ENCODE measurements at places on chromosomes 13 and 19.

DNA sequence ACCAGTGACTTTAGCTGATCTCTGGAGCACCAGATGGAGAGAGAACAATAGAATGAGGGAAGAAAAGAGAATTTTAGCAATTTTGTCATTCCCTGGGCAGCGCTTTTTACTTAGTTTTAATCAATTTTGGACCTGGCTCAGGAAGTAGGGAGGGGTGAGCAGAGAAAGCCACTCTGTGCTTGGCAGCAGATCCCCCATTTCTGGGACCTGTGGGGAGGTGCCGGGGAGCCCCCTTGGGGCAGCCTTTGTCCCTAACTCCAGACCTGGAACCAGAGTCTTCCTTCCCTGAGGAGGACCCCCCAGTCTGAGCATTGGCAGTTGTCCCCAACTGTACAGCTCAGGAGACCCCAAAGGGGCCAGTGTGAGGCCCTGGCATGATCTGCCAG is 10.5 kb downstream of the LYL1 start:
- no peak for DNase-seq

GRCh38 chr19:55678121-55678671 is 3.2 kb downstream of the EPN1 start:
- DNase-seq, result peak; percentile 16

GRCh38 chr13:113417836-113418721 is 35.2 kb downstream of the ADPRHL1 start:
- no peak for DNase-seq

GRCh38 chr13:59906413-59907049 is 257.2 kb downstream of the DIAPH3 start:
- DNase-seq, result no peak

DNA sequence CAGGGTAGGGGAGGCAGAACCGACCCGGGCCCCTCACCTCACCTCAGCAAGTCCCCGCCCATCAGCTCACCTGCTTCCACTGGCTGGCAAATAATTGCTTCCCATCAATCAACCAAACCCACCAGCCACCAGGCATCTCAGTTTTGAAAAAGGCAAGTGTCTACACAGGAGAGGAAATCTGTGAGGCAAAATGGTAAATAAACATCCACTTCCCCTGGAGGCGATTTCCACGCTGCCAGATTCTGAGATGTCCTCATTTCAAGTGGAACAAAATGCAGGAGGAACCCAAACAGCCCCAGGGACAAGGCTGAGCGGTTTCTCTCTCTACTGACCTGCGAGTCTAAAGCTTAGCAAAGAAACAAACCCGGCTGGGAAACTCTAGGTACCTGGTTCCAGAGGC is 117.5 kb downstream of the CRYL1 start:
- no peak for DNase-seq

GRCh38 chr13:109100705-109101304 is 471.4 kb downstream of the MYO16 start:
- DNase-seq, result no peak

- no peak for DNase-seq
These were observed 3.5 kb downstream of the ARID3A start for GRCh38 chr19:929203-929890.

- DNase-seq, result peak; percentile 14
These were observed 845.3 kb downstream of the DIAPH3 start for GRCh38 chr13:59318320-59318930.

DNA sequence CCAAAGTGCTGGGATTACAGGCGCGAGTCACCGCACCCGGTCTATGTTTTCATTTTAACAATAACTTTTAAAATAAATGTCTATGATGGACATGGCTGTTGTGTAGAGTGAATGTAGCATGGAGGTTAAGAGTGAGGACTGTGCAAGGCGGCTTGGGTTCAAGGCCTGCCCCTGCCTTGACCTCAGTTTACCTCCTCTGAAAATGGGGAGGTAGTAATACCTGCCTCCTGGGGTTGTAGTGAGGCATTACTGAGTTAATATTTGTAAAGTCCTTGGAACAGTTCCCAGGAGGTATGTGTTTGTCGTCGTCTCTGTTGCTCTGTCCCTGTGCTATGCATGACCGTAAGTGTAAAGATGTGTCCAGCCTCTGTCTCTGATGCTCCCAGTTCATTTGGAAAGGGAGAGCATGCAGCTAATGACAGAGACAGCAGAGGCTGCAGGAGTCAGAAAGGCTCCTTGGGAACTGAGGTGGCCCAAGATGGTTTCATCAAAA is 9.4 kb downstream of the GARRE1 start:
- DNase-seq, result no peak

DNA sequence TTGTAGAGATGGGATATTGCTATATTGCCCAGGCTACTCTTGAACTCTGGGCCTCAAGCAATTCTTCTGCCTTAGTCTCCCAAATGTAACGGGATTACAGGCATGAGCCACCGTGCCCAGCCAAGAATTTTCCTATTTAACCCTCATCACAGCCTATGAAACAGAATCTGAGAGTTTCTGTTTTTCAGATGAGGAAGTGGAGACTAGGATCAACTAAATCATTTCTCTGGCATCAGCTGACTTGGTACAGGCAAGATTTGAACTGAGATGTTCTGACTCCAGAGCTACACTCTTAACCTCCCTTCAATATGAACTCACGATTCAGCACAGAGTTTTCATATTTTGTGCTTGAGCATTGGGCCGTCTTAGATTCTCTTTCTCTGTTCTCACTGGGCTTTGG is 8.1 kb downstream of the ZNF460 start:
- DNase-seq, result no peak

GRCh38 chr19:30682146-30682998 is 310.2 kb downstream of the ZNF536 start:
- no peak for DNase-seq

DNA sequence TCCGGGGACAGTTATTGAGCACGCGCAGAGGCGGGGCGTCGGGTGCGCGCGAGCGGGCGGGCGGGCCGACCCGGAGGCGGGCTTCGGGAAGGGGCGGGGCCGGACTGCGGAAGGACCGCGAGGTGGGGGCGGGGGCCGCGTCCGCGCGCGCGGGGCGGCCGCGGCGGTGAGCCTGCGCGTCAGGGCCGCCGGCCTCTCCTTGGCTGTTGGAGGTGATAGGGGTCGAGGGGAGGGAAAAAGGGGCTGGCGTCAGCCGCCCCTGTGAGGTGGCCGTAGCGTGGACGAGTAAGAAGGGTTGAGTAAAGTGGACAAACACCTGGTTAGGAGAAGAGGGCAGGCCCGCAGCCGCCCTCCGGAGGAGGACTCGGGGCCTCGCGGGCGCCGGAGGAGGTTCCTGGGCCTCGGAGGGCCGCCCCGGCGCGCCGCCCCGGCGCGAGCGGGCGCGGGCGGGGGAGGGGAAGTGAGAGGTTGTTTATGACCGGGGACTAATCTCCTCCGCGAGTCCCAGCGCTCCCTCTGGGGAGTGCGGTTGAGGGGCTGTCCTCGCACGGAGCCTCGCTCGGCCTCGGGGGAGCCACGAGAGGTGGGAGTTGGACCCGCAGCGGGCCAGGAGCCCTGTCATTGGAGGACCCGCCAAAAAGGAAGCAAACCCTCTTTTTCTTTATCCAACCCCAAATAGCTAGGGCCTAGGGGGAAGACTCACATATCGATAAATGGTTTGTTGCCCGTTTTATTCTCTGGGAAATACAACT is 547 bp upstream of the INTS6 start:
- peak; percentile 46 for DNase-seq

DNA sequence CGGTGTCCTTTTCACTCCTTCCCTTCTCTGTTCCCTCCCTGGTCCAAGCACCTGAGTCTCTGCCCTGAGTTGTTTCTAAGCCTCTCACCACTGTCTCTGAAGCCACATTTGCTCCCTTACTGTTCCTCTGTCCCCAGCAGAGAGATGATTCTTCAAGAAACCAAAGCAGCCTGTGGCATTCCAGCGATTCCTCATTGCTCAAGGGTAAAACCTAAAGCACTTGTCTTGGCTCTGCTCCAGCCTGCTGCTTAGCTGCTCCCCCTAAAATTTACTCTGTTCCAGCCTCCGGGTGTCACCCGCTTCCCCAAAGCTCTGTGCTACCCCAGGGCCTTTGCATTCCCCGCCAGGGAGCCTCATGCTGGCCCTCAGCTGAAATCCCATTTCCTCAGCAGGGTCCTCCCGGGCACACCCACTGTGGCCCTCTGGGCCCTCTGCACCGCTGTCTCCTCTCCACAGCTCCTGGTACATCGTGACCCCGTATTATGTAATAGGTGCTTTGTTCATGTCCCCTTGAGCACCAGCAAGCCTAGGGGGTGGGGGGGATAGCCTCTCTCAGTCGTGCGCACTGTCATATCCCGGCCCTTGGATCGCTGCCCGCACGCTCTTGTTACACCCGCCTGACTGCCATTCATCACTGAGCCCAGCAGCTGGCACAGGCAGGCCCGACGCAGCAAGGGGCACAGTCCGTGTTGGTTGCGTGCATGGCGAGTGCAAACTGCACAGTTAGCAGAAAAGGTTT is 15.8 kb downstream of the TECR start:
- peak; percentile 98 for DNase-seq

- DNase-seq, result no peak
These were observed 4.2 kb downstream of the CCDC9 start for GRCh38 chr19:47260476-47260875.

DNA sequence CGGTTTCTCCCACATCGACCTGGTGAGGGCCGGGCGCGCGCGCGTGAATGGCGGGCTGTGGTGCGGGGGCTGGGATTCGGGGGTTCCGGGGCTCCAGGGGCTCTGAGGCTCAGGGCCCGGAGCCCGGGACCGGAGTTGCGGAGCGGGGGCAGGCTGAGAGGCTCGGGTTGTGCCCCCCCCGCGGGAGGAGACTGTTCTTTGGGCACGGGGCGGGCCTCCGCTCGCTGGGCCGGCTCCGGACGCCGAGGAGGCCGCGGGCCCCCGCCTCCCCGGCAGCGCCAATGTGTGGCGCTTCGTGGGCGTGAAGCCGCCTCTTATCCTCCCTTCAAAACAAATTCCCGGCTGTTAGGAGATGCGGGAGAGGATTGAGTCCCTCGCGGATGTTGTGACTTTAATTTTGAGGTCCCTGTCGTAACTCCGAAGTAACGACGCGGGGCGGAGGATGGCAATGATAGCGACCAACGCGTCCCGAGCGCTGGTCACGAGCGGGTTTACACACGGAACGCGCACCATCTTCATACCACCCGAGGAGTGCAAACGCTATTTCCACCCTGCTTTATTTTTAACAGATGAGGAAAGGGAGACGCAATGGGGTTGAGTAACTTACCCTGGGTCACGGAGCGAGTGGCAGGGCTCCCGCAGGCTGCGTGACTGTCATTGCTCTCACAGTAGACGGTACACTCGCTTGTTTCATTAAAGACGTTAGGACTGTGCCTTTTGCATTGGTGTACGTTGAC is 536 bp downstream of the UBA2 start:
- no peak for DNase-seq

DNA sequence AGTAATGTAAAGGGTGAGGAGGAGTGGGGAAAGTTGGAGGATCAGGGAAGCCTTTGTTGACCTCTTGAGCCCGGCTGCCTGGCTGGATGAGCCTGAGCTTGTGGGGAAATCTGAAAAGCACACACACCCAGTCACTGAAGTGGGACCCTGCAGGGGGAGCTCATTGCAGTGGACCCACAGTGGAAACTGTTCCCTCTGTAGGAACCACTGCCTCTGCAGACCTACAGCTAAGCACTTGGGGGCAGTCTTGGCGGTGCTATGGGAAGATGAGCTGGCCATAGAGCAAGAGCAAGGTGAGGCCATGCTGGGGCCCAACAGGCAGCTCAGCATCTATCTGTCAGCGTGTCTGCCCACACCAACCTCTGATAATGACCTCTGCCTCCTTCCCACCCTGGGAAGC is 294.8 kb downstream of the TSHZ3 start:
- no peak for DNase-seq

DNA sequence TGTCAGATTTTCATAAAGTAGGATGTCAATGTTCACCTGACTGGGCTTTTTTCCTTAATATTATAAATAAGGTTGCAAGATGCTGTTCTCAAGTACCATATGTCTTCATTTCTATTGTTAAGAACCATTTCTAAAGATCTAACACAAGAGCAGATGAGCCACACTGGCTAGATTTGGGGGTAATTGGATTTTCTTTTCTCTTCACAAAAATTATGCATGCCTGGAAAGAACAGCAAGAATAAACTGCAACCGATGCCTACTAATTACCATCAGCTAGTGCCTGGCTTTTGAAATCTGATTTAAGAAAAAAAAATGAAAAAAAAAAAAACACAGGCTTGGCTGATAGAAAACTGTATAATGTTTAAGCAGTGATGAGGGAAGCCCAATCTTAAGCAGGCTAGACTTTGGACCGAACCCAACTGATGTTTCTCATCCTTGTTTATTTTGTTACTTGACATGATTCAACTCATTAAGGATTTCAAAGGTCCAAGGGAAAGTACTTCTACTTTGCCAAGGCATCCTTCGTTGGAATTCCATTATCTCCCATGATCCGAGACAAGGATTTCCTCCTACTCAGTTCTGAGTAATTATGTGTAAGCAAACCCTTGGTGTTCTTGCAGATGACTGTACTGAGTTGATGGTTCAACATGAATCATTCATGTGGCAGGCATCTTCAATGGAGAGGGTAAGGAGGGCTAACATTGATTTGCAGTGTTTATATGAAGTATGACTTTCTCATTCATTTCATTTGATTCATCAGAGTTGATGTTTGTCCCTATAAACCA is 300.5 kb downstream of the SPRY2 start:
- no peak for DNase-seq

GRCh38 chr13:97441368-97441767 is 7.4 kb downstream of the RAP2A start:
- no peak for DNase-seq

- DNase-seq, result no peak
These were observed 35.6 kb upstream of the SERPINE3 start for GRCh38 chr13:51303882-51304281.

DNA sequence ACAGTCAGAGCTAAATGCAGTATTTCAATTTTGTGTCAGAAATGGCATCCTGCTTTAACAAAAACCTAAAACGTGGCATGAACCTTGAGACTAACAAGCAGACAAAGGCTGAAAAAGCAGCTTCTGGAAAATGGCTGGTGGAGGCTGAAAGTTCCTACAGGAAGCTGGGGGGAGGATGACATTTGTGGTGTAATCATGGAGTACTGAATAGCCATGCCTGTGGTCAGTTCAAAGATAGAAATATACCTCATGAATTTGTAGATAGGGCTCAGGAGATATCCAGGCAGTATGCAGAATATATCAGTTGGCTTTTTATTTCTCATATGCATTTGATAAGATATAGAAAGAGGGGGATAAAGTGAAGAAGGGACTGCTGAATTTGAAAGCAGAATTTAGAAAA is 181.7 kb downstream of the UQCRFS1 start:
- DNase-seq, result no peak

DNA sequence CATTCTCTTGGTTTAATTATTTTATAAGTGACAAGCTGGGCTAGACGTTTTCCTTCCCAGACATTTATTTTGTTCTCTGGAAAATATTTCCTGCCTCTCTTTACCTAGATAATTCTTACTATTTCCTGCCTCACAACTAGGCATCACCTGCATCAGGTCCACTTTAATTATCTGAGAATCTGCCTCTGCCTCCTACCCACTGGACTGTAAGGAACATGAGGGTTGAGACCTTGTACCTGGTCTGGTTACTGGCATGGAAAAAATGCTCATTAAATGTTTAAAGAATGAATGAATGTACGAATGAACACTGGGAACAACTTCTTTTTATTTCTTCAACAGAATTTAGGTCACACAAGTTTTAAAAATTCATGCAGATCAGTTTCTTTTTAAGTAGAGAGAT is 13.4 kb upstream of the METTL21C start:
- DNase-seq, result no peak

- DNase-seq, result no peak
These were observed 223.4 kb upstream of the HTR2A start for GRCh38 chr13:47120282-47120681.
